ENCODE measurements at places on chromosomes 13 and 19.

DNA sequence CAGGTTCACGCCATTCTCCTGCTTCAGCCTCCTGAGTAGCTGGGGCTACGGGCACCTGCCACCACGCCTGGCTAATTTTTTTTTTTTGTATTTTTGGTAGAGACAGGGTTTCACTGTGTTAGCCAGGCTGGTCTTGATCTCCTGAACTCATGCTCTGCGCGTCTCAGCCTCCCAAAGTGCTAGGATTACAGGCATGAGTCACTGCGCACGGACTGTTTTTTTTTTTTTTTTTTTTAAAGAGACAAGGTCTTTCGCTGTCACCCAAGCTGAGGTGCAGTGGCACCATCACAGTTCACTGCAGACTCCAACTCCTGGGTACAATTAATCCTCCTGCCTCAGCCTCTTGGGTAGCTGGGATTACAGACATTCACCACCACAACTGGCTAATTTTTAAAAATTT is 8.2 kb upstream of the ADAMTS10 start:
- DNase-seq = no peak

- no peak for DNase-seq
These were observed 11.7 kb upstream of the CASP14 start for GRCh38 chr19:15037586-15037985.

DNA sequence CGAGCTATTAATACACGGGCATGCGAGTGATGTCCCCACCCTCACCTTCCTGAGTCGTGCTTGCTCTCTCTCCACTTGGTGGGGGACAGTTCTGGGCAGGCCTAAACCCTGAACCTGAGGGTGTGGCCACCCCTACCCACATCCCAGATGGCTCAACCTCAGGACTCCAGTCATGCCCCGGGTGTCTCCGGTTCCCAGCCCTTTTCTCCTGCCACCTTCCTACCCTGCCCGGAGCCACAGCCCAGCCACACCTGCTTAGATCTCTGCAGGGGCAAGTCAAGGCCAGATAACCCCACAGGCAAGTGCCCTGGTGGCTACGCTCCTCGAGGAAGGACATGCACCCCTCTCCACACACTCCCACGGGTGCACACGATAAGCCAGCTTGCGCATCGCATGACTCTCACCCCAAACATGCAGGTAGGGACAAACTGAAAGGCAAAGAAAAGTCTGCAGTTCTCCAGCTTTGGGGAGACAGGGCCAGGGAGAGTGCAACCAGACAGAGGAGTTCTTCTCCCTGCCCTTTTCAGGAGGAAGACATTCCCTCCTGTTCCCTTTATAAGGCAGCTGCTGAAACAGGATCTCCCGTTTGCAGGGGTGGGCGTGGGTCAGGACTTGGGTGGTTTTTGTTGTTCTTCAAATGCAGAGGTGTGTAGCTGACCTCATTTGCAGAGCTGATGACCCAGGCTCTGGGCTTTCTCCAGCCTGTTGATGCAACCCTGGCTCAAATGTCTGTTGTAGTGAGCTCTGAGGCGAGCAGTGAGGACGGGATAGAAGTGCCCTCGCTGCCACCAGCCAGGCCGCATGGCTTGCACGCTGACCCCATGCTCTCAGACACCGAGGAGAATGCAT is 88.6 kb downstream of the DPF1 start:
- peak; percentile 53 for DNase-seq

DNA sequence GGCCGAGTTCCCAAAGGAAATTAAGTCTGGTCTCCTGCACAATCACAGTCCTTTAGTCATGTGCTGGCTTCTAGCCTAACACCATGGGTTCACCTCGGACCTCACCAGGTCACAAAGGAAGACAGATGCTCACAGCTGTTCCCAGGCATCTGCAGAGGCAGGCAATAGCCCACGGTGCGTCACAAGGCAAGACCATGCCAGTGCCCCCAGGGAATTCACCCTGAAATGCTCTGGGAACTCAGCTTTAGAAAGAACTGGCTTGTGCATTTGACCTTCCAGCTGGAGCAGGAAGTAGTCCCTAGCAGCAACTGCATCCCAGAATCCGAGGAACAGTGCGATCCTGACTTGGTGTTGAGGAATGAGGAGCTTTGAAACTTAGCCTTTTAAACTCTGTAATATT is 96.8 kb upstream of the WASF3 start:
- no peak for DNase-seq

- no peak for DNase-seq
These were observed 733.7 kb upstream of the ATXN8OS start for GRCh38 chr13:69373747-69374425.

DNA sequence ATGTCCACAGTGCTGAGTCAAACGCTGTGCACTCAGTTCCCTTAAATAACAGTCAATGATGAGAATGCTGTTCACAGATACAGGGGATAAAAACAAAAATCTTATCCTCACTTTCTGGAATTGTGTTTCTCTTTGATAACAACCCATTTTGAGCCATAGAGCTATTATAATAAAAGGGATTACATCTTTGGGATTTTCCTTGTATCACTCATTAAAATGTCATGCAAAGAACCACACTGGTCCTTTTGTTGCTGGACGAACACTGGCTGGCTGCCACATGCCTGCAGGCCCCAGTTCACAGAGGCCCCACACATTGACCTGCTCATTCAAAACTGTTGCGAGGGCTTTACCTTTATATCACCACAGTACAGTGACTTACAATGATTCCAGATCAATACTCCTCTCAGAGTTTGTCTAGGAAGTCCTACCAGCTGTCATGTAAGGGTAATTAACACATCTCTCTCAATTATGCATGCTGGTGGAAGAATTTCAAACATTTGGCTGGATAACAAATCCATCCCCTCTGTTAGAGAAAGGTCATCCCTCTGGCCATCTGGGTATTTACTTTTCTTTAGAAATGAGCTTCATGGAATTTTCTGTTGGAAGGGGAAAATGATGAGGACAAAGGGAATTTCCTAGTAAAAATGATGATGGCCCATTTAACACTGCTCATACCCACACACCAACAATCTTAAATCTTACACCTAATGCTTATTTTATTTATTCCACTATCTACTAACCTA is 85.9 kb downstream of the MBNL2 start:
- peak; percentile 30 for DNase-seq

DNA sequence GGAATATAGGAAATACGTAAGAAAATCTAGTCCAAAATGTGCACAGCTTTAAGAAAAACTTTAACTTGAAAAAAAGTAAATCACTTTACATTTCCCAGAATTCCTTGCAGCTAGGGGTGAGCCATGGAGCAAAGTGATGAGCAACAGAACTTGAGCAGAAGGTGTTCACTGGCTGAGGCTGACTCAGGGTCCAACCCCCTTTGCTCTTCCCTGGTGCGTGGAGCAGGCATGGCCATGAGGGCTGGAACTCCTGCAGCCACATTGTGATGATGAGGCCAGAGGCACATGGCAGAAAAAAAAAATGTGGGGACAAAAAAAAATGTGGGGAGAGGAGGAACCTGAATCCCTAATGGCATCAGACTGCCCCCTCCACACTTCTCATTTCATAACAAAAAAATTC is 9.9 kb upstream of the PLA2G4C start:
- no peak for DNase-seq

GRCh38 chr19:50705422-50706019 is 14.1 kb downstream of the SHANK1 start:
- DNase-seq = peak; percentile 38

DNA sequence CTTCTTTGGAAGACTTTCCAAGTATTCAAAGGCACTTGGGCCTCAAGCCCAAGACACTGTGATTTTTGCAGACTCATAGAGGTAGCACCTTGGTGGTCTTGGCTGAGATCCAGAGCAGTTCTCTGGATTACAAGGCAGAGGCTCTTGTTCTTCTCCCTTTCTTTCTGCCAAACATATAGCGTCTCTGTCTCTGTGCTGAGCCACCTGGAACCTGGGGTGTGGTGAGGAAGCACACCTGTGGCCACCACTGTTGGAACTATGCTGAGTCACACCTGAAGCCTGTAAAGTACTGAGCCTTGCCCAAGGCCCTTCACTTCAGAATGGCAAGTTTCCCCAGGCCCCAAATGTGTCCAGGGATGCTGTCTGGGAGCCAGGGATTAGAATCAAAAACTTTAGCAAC is 127.5 kb downstream of the FREM2 start:
- peak; percentile 71 for DNase-seq

- no peak for DNase-seq
These were observed 122.9 kb downstream of the URI1 start for GRCh38 chr19:30064771-30065494.

- no peak for DNase-seq
These were observed 23.1 kb upstream of the MED4 start for GRCh38 chr13:48118030-48118429.

DNA sequence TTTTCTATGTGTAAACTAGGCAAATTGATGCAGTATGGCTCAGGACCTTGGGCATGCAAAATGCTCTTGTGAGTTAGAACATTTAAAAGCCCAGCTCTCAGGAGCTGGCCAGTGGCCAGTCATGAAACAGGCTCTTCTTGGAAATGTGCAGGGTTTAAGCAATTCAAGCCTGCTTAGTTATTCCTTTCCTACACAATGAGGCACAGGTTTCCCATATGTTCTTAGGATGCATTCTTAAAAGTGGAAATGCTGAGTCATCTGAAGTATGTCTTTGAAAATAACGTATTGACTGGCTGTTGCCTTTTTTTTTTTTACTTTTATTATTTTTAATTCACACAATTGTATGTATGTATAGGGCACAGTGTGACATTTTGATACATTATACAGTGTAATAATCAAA is 300.7 kb downstream of the SLC7A1 start:
- DNase-seq = no peak

GRCh38 chr13:44575741-44576350 is at the start of gene TSC22D1:
TSS of gene TSC22D1 (minus strand) at chr13:44576330. CDS start at chr13:44576074, 256 bp downstream.
- peak; percentile 12 for DNase-seq

All from bronchial epithelial cell (primary cell).